ENCODE measurements at places on chromosomes 2 and 18.

GRCh38 chr18:79401494-79402208 is 5.9 kb downstream of the NFATC1 start:
- no peak for DNase-seq

GRCh38 chr2:88818381-88818780 is 126.9 kb downstream of the RPIA start:
- DNase-seq: no peak

- no peak for DNase-seq
These were observed 196.0 kb downstream of the KCNS3 start for GRCh38 chr2:18074476-18074875.

DNA sequence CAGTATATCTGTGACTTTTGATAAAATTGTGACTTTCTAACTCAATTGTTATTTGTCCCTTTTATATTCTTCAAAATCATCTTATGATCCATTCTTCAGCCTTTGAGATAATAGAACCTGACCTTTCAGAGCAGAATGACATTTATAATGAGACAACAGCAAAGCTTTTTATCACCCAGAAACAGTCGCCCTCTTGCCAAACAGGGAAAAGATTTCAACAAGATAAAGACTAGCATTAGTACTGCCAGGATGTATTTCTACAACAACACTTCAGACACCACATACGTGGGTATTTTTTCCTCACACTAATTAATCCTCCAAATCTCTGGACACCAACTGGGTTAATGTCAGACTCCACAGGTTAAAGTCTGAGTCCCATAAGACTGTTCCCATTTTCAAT is 249.0 kb downstream of the ZNF804A start:
- no peak for DNase-seq

DNA sequence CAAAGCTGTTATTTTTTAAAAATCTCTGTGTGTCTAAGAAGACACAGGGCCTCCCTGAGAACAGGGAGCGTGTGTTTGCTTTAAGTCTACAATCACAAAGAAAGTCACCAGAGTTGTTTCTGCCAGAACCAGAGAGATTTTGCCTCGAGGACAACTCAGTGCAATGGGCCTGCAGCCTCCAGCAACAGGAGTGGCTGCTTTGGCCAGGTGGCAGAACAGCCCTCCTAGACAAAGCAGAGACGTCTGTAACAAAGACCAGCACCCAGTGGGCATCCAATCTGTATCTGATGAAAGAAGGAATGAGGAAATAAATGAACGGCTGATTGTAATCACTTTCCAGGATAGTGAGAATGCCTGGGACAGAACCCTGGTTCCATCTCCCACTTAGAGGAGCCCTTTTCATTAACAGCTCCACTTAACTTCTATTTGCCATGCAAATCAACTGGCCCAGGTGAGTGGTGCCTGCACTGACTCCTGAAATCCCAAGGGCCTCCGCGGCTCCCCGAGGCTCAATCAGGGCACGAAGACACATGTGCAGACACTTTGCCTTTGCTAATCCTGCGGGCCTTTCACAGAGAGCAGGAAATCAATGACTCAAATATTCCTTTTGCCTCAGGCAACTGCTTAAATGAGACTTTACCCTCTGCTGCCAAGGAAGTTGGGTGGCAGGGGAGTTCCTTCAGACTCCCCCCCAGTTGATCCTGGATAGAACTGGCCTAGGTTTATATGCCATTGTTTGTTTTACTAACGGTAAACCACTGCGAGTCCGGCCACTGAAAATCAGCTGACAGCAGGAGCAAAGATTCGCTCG is 146.5 kb downstream of the CABLES1 start:
- no peak for DNase-seq

DNA sequence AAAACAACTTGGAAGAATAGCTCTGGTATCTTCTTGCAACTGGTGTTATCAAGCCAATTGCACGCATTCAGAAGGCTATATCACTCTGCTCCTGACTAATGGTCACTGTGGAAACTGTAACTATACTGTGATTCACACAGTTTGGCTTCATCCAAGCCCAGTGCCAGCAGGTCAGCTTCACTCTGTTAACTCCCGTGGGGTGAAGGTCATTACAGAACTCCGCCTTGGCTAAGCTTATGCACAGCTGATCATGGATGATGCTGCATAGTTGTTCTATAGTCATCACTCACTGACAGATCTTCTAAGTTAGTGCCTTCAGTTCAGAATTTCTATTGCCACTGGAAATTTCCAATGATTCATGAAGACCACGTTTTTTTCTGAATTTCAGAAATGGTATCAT is 497.2 kb upstream of the NETO1 start:
- DNase-seq: no peak

- no peak for DNase-seq
These were observed 17.7 kb downstream of the SH3BP4 start for GRCh38 chr2:234969306-234970098.

DNA sequence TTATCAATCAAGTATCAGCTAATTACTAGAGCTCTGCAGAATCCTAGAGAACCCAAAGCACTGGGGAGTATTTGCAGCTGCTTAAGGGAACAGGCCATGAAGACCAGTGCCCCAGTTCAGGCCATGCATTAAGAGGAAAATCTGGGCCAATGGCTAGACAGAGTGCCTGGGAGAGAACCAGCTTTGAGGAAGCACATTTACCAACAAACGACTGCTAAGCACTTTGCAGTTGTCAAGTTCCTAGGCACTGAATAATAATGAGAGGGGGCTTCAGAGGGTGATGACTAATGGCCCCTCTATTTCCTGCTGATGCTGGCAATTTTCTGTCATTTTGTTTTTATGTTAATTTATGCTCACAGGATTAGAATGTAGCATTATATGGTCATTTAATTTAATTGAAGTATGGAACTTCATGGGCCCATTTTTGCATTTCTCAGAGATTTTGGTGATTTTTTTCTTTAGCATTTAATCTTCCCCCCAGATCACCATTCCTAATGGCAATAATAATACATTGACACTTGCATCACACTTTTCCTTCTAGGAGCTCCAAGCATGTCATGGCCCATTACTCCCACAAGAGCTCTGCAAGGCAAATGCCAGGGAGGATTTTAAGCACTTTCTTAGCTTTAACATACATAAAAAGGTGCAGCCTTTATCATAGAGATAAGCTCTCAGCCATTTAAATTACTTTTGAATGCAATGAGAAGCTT is 147.7 kb upstream of the SPATS2L start:
- no peak for DNase-seq

DNA sequence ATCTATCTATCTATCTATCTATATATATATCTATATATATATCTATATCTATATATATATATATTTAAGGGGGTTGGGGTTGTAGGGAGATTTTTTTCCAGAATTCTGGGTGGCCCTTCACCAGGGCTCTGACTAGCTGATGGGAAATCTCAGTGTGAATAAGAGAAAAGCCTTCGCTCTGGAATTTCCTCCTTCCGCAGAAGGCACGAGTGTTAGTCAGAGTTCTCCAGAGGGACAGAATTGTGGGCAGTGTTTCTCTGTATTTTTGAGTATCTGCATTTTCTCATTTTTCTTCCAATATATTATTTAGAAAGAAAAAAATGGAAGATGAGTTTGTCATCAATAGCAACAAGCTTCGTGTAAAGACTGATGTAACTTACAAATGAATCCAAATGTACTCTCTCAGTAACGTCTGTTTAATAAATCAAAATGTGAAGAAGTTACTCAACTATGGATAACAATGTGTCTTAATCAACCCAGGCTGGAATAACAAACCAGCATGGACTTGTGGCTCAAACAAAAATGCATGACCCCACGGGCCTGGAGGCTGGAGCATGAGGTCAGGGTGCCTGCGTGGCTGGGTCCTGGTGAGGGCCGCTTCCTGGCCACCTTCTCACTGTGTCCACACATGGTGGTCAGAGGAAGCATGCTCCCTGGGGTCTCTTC is 10.6 kb upstream of the SNTG2 start:
- no peak for DNase-seq

DNA sequence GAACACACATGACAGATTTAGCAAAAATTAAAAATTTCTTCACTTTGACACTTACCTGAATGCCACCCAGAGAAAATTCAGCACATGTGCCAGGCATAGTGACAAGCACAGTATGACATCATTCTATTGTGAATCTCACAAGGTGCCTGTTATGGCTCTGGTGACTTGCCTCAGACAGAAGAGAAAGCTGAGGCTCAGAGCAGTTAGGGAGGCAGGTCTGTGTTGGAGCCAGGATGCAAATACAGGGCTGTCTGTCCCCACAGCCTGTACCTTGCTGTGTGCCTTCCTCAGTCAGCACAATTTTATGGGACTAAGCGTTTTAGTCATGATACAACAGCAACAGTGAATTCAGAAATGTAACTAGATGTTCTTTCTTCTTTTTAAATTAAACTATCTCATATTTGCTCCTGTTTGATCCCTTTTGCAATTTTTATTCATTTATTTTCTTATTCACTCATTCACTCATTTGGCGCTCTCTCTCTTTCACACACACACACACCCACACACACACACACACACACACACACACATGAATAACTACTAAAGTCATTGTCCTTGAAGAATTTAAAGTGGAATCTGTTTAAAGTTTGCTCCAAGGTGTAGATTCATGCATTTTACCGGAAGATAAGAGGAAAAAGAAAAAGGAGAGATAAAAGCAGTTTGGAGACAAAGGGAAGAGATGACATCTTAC is 37.9 kb upstream of the CTAGE1 start:
- DNase-seq: no peak

GRCh38 chr2:37923308-37924055 is 1.6 kb upstream of the RMDN2 start:
- no peak for DNase-seq

- no peak for DNase-seq
These were observed 138.7 kb downstream of the TTC32 start for GRCh38 chr2:19762959-19763605.

DNA sequence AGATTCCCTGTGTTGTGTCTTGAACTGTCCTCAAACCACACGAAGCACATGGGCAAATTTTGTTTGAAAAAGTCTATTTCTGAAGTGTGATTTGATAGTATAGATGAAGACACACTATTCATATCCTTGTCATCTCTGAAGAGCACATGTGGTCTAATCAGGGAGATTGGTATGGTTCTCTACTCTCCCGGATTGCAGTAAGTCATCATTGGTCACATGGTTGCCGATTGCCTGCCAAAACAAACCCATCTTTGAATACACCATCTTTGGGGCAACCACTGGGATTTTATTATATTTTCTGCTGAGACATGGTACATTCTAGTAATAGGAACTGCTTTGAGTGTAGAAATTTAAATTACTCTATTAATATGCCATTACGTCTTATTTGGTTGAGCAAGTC is 186.9 kb downstream of the MYO1B start:
- no peak for DNase-seq

GRCh38 chr2:75432761-75433361 is 127.9 kb downstream of the EVA1A start:
- no peak for DNase-seq

DNA sequence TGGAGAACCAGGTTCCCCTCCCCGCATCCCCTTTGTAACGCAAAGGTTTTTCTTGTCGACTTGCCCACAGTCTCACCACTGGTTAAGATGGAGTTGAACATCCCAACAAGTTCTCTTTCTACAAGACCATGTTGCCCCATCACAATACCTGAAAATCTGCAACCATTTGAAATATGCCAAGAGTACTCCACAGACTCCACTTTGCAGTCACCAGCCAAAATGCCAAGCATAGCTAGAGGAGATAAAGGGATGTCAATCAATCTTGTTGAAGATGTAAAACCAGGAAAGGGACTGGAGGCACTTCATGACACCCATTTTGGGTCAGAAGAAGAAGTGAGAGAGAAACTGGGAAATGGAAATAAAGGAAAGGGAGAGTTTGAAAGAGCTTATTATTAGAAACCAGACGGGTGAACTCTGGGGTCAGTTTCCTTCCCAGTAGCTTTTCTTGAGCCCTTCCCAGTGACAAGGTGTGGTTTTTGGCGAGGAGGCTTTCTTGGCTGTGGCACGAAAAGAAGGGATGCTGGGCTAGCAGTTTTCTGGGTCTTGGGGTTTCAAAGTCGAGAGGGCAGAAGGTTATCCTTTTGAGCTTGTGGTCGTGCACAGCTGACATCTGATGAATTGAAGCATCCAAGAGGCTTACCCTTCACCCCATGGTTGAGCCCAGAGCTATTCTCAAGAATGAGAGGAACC is 79.3 kb downstream of the ACAA2 start:
- DNase-seq: no peak

- no peak for DNase-seq
These were observed 47.6 kb upstream of the ACVR1 start for GRCh38 chr2:157923598-157924217.

DNA sequence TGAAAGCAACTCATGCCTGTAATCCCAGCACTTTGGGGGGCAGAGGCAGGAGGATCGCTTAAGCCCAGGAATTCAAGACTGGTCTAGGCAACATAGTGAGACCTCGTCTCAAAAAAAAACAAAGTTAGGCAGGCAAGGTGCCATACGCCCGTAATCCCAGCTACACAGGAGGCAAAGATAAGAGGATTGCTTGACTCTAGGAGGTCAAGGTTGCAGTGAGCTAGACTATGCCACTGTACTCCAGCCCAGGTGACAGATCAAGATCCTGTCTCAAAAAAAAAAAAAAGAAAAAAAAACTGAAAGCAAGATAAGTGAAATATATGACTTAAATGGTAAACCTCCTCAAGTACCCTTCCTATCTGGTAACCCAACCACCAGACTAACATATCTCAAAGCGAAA is 59.8 kb downstream of the USP34 start:
- no peak for DNase-seq

- no peak for DNase-seq
These were observed 77.5 kb upstream of the ASB18 start for GRCh38 chr2:236341721-236342120.

- DNase-seq: no peak
These were observed 46.8 kb downstream of the IMPA2 start for GRCh38 chr18:12028040-12028628.

- DNase-seq: no peak
These were observed 106.8 kb downstream of the ASAP2 start for GRCh38 chr2:9313443-9313842.

GRCh38 chr2:237429753-237430152 is 15.8 kb upstream of the COL6A3 start:
- no peak for DNase-seq

All from H54 (cell line).